Germinal center (tissue), 1 donor: ENCODE measurements at places on chromosomes 1 and 21.

- DNase-seq: no peak
These were observed 208.5 kb upstream of the PROX1 start for GRCh38 chr1:213779228-213779627.

DNA sequence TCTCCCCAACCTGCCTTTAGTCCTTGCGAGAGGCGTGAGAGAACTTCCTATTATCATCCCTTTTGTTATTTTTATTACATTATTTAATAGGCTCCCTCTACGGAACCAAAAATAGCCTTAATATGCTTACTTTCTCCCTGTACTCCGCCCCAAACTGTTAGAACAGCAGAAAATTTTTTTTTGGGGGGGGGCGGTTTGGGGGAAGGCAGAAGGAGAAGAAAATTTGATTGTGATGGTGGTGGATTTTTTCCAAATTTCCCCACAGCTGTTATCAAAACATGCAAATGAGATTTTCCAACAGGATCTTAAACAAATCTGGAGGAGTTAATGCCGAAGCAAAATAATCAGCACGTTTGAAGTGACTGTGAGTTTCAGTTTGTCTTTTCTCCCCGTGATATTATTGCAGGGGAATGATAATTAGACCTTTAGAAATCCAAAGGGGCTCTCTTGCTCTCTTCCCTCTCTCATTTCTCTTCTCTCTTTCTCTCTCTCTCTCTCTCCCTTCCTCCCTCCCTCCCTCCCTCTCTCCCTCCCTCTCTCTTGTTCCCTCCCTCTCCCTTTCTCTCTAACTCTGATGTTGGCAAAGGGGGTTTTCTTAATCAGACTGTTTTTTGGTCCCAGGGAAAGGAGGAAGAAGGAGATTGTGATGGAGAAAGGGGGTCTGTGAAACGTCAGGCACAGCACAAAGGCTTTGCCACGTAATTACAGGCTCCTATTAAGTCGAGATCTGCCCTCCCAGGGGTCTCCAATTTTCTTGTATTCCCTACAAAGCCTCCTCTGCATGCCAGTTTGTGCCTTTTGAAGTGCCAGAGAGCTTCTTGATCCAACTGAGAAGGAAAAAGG, 1.1 kb upstream of the PRRX1 start:
- no peak for DNase-seq

GRCh38 chr1:31798433-31799195, 17.2 kb downstream of the SPOCD1 start:
- no peak for DNase-seq

DNA sequence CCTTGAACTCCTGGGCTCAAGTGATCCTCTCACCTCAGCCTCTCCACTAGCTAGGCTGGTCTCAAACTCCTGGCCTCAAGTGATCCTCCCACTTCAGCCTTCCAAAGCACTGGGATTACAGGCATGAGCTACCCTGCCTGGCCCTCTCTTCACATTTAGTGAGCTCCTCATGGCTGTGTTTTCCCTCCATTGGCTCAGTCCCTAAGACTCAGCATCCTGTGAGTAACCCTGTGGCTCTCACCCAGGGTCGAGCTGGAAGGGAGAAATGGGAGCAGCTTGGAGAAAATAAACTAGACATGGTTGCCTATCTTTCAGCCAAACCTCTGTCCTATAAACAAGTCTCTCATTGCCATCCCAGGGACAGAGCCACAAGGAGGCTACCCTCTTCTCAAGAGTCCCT, 17.5 kb downstream of the NCF2 start:
- no peak for DNase-seq

DNA sequence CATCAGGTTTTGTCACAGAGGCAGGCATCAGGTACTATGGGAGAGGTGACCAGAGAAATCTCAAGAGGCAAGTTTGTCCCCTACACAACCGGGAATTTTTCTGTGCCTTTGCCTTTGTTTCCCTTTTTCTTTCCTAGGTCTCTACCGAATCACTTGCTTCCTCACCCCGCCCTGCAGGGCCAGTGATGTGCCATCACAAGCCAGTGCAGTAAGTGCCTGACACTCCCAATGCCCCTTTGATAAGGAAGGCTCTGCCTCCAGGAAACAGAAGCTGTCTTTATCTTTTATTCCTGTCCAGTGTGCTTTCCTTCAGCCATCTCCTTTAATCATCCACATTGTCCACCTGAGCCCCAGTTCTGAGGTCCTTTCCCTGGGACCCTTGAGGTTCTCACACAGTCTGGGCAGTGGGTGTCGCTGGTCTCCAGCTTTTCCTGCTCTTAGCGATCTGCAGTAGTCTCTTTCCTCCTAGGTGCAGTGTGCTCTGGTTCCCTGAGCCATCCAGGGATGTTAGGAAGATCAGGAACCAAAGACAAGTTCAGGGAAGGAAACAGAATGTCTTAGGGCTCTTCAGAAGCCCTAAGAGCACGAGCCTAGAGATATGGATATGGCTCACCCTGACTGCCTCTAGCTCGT, 36.6 kb downstream of the GJA5 start:
- no peak for DNase-seq
